ENCODE measurements at places on chromosomes 12 and 14.

GRCh38 chr14:77615361-77616132 lies 890 bp downstream of the SPTLC2 start:
- DNase-seq = no peak

DNA sequence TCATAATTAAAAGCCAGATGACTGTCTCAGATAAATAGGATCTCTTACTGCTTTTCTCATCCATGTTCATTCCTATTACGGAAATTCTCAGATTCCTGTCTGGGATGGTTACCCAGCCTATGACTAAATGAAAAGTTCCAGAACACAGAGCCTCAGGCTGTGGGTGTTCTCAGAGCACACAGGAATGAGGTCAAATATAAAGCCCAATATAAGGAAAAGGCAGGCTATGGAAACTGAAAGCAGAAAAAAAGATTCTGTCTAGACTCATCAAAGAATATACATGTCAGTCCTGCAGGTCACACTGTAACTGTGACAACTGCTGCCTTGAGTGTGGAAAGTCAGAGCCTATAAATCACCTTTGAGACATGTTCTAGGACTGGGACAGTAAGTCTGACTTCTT lies 64.3 kb downstream of the DCAF5 start:
- DNase-seq = no peak

- no peak for DNase-seq
Measured at GRCh38 chr14:105877645-105878044, 351.3 kb downstream of the TMEM121 start.

GRCh38 chr12:9367828-9368227 lies 159.6 kb upstream of the PZP start:
- no peak for DNase-seq

GRCh38 chr14:80805136-80805535 lies 136.4 kb downstream of the CEP128 start:
- no peak for DNase-seq

GRCh38 chr14:88793259-88793625 lies 489 bp upstream of the EML5 start:
- DNase-seq = no peak

DNA sequence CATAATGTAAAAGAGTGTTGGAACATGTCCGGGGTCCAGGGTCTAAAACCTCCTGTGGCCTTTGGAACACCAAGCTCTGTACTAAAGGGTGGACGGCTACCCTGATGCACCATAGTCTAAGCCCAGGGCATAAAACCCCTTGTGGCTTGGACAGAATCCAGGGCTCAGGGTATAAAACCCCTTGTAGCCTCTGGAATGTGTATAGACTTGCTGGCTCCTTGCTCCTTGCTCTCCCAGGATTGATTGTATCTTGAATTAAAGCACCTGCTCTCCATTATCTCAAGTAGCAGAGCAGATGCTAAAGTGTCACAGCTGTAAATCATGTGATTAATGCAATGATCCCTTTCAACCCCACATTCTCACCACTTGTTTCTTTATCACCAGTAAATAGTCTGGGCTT lies 556.5 kb downstream of the LRFN5 start:
- no peak for DNase-seq

- no peak for DNase-seq
Measured at GRCh38 chr14:38405851-38406635, 150.2 kb upstream of the CLEC14A start.

- DNase-seq = peak; percentile 81
Measured at GRCh38 chr14:92973261-92973797, 50.4 kb downstream of the CHGA start.

- no peak for DNase-seq
Measured at GRCh38 chr12:104669089-104669721, 212.5 kb downstream of the CHST11 start.
